Glutamatergic neuron (in vitro differentiated cells): ENCODE measurements at places on chromosomes 1 and 21. TPM values are rescaled to one million over a fixed set of nuclear protein-coding genes. Genes with fewer than 3 reads are reported as not detected.

Gene MYOC
- total RNA-seq, result not detected

Gene OPTC
- not detected for total RNA-seq

- peaks cover 2% of the 10 kb centered on the region for H3K27me3 ChIP-seq
- no peak for DNase-seq
- H3K27ac ChIP-seq, result no peak overlapping the region
- no peaks in the 10 kb centered on the region for H3K36me3 ChIP-seq
These were observed 93.6 kb upstream of the BCAR3 start for GRCh38 chr1:93775224-93775623.

DNA sequence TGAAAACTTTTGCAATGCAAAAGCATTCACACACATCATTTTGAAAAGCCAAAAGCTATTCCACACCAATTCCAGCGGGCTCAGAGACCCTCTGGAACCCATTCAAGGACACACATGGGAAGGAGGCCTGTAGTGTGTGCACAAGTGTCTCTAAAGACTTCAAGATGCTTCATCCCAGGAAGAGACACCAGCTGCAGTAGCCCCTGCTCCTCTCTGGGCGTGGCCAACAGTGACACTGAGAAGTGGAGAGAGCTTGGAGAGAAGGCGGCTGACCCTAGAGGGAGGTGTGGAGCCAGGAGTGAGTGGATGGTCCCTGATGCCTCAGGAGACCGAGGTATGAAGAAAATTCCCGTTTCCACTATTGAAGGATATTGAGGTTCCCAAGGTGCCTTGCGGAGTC lies 14.9 kb upstream of the TNNI1 start:
- no peak overlapping the region for H3K27ac ChIP-seq
- peak; percentile 43 for DNase-seq
- H3K27me3 ChIP-seq, result peaks cover 3% of the 10 kb centered on the region

DNA sequence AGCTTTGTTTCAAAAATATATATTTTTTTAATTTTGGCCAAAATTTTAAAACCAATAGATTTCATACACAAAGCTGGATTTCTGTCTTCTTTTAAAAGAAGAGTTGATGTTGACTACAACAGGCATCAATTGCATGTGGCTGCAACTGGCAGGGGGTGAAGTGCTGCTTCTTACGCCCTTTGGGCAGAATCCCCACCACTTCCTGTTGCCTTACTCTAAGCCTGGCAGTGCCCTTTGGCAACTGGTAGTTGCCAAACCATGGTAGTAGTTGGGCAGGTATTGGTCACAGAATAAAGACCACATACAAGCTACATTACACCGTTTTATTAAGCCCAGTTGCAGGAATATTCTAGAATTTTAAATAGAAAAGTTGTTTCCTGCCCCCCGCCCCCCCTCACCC lies 17.0 kb downstream of the LAMC2 start:
- H3K27me3 ChIP-seq, result peaks cover 4% of the 10 kb centered on the region
- peaks cover 21% of the 10 kb centered on the region for H3K4me1 ChIP-seq
- H3K27ac ChIP-seq, result no peak overlapping the region
- DNase-seq, result no peak

- H3K27ac ChIP-seq, result peak overlapping the region; percentile 80
- peaks cover 15% of the 10 kb centered on the region for H3K4me1 ChIP-seq
- no peaks in the 10 kb centered on the region for H3K27me3 ChIP-seq
- DNase-seq, result no peak
These were observed 8.0 kb upstream of the MEX3A start for GRCh38 chr1:156090138-156090839.

GRCh38 chr1:226403201-226404034 lies 4.5 kb downstream of the PARP1 start:
- peaks cover 8% of the 10 kb centered on the region for H3K27me3 ChIP-seq
- H3K4me3 ChIP-seq, result peak overlapping the region; percentile 96
- H3K4me1 ChIP-seq, result peaks cover 47% of the 10 kb centered on the region

DNA sequence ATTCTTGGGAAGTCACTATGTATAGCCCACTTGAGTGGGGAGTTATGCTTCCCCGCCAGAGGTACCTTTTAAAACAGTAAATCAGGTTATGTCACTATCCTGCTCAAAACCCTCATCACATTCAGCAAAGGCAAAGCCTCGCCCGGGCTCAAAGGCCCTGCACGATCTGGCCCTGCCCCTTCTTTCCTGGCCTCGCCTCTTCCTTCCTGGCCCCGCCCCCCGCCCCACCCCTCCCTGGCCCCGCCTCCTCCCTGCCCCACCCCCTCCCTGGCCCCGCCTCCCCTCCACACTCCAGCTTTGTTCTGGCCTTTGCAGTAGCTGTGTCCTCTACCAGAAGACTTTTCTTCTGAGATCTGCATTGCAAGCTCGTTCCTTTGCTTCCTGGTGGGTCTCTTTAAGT lies 6.6 kb downstream of the LDLRAD2 start:
- H3K27ac ChIP-seq, result no peak overlapping the region
- no peak overlapping the region for H3K4me3 ChIP-seq
- H3K4me1 ChIP-seq, result no peaks in the 10 kb centered on the region
- no peaks in the 10 kb centered on the region for H3K36me3 ChIP-seq
